Activated CD4-positive, alpha-beta T cell treated with anti-CD3 and anti-CD28 coated beads for 24 hours (primary cell): ENCODE measurements at places on chromosomes 7 and 10.

DNA sequence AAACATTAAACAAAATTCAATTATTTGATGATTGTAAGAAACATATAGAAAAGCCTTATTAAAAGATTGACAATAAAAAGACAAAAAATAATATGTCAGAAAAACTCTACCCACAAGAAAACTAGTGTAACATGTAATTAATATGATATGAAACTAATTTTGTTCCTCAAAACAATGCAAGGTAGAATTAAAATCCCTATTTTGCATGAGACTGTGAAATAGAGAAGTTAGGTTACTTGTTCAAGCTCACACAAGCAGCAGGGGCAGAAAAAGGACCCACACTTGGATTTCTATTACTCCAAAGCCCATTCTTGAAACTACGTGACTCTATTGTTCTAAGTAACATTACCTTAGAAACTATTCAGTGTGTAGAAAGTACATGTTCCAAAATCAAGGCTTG is 96.4 kb downstream of the KCNMA1 start:
- no peak for DNase-seq

DNA sequence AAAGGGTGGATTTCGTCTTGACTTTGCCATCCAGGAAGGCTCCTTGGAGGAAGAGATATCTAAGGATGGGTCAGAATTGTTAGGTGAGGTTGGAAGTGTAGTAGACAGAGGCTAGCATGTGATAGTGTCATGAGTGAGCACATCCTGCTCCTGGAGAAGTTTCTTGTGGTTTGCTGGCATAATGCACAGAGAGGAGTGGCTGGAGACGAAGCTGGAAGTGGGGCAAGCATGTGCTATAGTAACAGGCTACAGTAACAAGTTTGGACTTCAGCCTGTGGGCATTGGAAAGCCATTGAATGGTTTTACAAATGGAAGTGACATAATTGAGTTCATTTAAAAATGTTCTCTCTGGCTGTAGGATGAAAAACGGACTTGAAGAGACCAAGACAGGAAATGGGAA is 175.6 kb upstream of the VWC2 start:
- no peak for DNase-seq

- DNase-seq = no peak
These were observed 293.9 kb upstream of the DKK1 start for GRCh38 chr10:52020173-52020572.

DNA sequence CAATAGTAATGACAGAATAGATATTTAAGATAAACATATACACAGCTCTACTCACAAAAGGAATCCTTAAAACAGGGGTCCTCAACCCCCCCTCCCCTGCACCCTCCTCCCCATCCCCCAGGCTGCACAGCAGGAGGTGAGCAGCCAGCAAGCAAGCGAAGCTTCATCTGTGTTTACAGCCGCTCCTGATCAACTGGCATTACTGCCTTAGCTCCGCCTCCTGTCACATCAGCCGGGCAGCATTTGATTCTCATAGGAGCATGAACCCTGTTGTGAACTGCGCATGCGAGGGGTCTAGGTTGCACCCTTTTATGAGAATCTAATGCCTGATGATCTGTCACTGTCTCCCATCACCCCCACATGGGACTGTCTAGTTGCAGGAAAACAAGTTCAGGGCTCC is 65.5 kb downstream of the SMURF1 start:
- no peak for DNase-seq

- no peak for DNase-seq
These were observed 90.2 kb downstream of the UBE3C start for GRCh38 chr7:157228864-157229422.

- no peak for DNase-seq
These were observed 962.7 kb downstream of the LRMDA start for GRCh38 chr10:76393875-76394706.

DNA sequence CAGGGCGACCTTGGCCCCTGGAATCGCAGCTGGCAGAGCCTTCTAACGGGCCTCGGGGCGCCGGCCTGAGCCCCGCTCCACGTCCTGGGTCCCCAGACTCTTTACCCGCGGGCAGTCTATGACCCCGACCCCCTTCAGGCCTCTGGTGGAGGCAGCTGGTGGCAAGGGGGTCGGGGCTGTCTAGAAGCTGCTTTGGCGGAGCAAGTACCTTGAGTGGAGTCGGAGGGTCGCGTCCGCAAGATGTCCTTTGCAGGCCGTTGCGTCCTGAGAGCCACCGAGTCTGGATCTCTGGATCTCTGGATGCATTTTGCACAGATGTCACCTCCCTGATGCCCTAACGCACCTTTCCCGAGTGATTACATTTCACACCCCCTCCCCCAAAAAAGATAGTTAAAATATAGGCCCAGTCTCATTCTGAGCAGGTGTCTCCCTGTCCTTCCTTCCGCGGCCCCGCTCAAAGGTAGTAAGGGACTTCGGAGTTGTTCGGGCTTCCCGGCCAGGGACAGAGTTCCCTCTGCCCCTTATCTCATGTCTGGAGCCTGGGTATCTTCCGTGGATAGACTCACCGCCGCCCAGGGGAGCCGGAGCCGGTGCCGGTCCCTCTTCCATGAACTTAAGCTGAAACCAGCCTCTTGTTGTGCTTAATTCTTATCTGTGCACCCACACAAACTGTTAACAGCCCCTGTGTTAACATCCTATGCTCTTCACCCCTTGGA is 457 bp downstream of the ACADSB start:
- no peak for DNase-seq

DNA sequence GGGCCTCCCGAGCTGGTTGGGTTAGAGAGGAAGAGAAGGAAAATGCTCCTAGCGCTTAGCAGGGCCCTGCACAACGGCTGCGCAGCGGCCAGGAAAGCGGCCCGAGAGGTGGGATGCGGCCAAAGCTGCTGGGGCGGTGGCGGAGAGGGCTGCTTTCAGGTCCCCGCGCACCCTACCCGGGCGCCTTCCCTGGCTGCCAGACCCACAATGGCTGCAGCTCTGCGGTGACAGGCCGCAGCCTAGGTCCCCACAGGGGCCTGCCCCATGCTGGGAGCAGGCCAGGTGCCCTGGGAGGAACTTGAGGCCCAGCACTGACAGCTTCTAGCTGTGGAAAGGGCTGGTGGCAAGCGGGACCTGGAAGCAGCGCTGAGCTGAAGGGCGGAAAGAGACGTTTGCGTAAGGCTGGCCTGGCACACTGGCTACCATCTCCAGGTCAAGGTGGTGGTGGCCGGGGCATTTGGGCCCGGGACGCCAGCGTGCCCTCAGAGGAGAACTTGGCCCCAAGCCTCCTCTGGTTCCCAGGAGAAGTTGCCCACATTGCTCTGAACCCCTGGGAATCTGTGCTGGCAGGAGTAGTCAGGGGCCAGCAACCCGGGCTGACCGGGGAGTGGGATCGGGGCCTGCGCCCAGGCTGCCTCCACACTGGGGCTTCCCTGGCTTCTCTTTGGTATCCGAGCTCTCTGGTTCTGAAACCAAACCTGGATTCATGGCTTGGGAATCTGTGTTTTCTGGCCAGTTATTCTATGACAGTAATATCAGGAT is 72.9 kb upstream of the ZNF804B start:
- DNase-seq = no peak

DNA sequence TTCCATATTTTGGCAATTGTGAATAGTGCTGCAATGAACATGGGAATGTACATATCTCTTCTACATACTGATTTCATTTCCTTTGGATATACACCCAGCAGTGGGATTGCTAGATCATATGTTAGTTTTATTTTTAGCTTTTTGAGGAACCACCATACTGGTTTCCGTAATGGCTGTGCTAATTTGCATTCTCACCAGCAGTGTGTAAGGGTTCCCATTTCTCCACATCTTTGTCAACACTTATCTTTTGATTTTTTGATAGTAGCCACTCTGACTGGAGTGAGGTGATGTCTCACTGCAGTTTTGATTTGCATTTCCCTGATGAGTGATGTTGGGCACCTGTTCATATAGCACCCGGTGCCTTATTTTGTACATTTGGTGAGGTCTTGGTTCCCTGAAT is 519.6 kb downstream of the REEP3 start:
- no peak for DNase-seq

DNA sequence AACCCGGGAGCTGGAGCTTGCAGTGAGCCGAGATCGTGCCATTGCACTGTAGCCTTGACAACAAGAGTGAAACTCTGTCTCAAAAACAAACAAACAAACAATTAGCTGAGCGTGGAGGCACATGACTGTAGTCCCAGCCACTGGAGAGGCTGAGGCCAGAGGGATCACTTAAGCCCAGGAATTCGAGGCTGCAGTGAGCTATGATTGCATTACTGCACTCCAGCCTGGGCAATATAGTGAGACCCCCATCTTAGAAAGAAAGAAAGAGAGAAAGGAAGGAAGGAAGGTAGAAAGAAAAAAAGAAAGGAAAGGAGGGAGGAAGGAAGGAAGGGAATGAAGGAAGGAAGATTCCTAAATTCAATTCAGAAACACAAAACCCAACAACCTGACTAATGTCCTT is 141.3 kb upstream of the TNRC18 start:
- no peak for DNase-seq

DNA sequence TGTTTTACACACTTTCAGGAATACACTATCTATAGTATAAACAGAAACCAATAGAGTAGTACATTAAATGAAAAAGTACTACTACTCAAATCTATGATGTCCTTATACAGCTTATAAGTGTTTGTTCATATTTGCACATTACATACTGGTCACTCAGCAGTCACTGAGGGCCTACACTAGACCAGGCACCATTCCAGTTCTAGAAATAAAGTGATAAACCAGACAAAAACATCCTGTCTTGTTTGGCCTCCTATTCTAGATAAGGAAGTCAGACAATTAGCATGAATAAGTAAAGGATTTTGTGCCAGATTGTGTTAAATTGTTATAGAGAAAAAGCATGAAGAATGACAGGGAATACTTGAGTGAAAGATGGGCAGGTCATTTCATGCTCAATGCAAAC is 219.0 kb downstream of the CRPPA start:
- no peak for DNase-seq

- no peak for DNase-seq
These were observed 220.0 kb downstream of the KIF20B start for GRCh38 chr10:89921403-89921802.

GRCh38 chr7:18425838-18426445 is 69.6 kb upstream of the HDAC9 start:
- no peak for DNase-seq

- no peak for DNase-seq
These were observed 343.1 kb downstream of the PHTF2 start for GRCh38 chr7:78141522-78142281.

DNA sequence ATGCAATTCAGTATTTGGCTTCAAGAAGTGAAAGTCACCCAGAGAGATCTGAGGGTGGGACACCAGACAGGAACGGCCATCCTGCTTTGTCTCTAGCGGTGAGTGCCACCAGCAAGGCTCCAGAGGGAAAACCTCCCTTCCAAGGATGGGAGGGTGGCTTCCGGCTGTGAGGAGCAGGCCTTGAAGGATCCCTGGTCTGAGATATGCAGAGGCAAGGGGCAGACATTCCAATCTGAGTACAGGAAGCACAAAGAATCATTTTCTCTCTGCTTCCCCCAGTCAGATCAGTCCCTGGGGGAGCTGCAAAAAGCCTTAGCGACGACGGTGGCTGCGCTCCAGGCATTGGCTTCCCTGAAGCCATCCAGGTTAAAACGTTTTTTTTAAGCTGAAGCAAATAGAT is 167.4 kb downstream of the TEX36 start:
- no peak for DNase-seq

DNA sequence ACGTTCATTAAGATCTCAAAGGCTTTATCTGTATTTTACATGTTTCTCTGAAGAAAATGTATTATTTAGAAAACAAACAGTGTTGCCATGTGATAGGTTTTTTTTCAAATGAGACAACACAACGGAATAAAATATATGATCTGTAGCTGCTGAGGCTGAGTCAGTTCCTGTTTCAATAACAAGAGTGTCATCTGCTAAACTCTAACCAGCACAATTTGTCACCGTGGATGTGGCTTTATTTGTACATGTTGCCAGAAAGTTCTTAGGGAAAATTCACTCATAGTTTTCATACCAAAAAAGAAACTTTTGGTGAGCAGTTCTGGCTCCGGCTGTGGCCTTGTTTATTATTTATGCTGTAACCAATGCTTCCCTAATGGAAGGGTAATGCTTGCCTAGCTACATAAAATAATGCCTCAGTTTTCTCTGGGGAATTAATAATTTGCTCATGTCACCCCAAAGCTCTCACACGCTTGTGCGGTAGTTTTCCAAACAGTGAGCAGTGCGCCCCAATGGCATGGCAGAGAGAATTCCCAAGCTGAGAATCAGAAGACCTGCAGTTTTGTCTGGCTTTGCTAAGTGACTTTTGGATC is 20.3 kb upstream of the KLF6 start:
- DNase-seq = no peak

DNA sequence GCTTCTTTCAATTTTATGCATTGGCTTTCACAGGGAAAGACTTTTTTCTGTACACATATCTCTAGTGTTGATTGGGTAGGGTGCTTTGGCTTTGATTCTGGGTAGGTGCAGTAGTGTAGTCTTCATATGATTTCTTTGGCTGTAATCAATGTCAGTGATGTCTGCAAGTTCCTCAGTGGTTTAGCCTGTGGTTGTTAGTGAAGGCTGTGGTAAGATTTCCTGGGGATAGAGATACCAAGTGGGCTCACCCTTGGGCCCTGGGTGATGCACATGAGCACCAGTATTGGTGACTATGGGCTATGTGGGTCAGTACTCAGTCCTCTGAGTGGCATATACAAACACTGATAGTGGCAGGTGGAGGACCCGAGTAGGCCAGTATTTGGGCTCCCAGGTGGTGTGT is 13.0 kb downstream of the GIMAP8 start:
- DNase-seq = no peak

DNA sequence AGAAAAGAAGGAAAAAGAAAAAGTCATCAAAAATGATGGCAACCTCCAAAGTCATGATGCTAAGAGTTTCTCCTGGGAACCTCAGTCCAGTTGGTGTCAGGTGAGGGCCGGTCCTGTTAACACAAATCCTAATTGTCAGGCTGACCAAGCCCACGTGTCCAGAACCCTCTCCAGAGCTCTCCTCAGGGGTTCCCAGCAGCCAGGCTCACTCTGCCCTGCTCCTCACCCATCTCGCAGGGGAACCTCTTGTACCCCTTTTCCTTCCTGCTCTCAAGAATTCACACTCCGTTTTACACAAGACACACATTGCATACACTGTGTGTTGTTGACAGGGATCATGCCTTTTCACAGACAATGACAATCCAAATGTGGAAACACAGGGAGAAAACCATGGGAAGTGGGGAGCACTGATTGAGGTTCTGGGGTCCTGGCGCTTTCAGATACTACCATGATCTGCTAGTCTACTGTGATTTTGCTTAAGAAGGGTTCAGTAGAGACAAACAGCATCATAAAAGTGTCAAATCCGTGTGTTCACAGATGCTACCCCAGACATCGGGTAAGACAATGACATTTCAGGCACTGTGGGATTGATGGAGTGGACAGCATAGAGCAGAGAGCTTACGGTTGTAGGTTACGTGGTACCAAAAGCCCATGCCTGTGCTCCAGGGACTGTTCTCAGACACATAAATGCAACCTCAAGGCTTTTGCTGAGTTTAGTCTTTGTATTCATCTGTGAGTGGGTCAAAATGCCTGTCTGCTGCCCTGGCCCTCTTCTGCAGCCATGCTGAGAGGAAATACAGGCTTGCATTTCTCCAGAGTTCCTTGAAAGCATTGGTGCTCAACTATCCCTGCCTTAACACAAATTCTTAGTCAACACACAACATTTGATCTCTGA is 16.0 kb downstream of the IL2RA start:
- no peak for DNase-seq

GRCh38 chr7:102073931-102074880 is 212.5 kb upstream of the SH2B2 start:
- DNase-seq = no peak

- no peak for DNase-seq
These were observed 62.8 kb downstream of the TACC2 start for GRCh38 chr10:122051609-122052385.
